Endothelial cell (in vitro differentiated cells): ENCODE measurements at places on chromosomes 2 and 18. TPM values are rescaled to one million over a fixed set of nuclear protein-coding genes. Genes with fewer than 3 reads are reported as not detected.

DNA sequence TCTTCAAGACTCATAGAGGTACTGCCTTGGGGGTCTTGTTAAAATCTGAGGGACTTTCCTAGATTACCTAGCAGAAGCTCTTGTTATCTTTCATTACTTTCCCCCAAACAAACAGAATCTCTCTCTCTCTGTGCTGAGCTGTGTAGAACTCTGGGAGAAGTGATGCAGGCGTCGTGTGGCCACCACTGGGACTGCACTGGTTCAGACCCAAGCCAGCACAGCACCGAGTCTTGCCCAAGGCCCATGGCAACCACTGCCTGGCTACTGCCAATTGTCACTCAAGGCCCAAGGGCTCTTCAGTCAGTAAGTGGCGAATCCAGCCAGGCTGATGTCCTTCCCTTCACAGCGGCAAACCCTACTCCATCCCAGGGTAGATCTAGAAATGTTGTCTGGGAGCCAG is 28.6 kb downstream of the PPP1R1C start:
- no peak for DNase-seq

- peak; percentile 77 for DNase-seq
These were observed 1.5 kb downstream of the PXDN start for GRCh38 chr2:1742681-1743395.

PPP1R1C gene
- total RNA-seq = 0.97 TPM

DNA sequence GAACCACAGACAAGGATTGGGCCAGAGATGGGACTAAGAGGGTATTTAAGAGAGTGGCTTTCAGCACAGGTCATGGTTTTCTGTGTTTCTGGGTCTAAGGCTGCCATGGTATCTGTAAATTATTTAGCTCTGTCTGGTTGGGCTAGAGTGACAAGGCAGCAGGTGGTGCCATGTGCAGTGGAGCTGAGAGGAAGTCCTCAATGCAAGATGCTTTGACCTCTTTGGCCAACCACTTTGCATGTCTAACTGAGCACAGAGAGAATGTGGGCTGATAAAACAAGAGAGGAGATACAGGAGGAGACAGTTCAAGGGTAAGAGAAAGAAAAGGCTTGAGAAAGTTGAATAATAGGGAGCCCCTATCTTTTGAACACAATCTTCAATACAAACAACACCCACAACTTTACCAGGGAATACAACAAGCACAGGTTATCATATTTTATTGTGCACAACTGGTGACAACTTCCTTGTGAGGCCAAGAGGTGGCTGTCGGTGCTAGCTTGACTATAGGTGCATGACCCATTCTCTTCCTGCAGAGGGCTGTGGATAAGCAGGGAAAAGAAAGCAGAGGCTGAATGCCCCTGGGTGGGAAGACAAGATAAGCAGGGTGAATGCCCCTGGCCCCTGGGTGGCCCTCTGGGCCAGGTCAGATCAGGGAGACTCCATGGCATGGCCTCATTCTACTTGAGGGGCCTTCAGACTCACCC is 12.3 kb downstream of the FLACC1 start:
- no peak for DNase-seq

- no peak for DNase-seq
These were observed 34.7 kb upstream of the MARCHF7 start for GRCh38 chr2:159677654-159678053.

DNA sequence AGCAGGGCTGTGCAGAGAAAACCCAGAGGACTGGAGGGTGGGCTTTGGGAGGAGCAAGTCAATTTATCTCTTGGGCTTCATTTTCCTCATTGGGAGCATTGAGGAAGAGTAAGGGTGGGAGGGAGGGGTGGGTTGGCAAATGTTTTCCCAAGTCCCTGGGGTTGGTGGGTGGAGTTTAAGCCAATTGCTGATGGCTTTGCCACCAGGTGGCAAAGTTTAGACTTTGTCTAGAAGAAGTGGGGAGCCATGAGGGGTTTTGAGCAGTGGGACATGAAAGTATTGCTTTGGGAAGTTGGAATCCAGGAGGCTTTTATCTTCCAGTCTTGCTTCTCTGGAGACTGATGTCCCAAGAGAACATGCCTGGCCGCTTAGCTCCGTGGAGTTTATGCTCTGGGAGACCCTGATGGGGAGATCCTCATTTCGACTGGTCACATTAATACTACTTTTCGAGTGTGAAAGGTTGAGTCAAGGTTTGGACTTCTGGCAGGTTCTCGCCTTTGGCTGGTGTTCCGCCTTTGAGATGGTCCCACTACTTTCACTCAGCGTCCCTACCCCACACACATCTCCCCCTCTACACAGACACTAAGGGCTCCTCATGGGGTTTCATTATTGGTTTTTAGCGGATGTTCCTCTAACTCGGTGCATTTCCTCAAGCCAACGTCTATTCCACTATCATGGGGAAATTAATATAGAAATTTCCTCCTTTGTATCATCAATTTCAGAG is 126.7 kb downstream of the PRKCE start:
- no peak for DNase-seq

DNA sequence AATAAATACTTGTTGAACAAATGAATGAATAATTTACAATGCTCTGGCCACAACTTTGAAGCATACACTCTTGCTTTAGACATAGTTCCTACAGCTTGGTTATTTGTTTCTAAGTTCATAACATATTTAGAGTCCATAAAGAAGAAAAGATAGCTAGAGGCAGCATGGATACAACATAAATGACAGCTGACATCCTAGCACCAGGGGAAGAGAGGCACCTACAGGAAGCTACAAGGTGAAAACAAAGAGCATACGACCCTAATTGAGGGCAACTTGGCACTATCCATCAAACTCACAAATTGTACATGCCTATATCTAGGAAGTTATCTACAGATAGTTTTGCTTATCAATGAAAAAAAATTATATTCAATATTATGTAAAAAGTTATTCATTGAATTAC is 88.9 kb downstream of the PLEKHM3 start:
- no peak for DNase-seq

- no peak for DNase-seq
These were observed 3.0 kb downstream of the HNRNPLL start for GRCh38 chr2:38599706-38600105.

GRCh38 chr18:27400001-27400400 is 214.9 kb upstream of the CHST9 start:
- DNase-seq = peak; percentile 29

- DNase-seq = no peak
These were observed 22.3 kb downstream of the QPCT start for GRCh38 chr2:37366773-37367172.

- no peak for DNase-seq
These were observed 58.9 kb downstream of the SPTBN1 start for GRCh38 chr2:54514822-54515569.

TMEM163 gene
- 150 TPM for total RNA-seq

DPP10 gene
- total RNA-seq = 3.3 TPM

- no peak for DNase-seq
These were observed 8.0 kb downstream of the TNS1 start for GRCh38 chr2:217994776-217995274.

DNA sequence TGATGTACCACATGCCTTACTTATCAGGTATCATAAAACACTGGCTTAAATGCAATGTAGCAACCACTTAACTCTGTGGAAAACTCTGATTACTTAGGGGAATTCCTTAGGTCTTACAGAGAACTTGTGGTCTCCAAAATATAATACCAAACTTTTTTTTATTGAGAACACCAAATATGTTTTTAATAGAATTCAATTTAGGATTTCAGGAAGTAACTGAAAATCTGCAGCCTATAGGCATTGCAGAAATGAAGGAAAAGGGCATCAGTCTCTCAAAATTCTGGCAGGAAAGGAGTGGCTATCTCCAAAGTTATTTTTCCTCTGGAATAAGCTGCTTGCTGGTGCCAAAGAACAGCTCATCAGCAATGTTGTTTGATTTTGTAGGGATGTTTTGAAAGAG is 105.3 kb upstream of the UGP2 start:
- DNase-seq = no peak

REG1B gene
- total RNA-seq = not detected

DNA sequence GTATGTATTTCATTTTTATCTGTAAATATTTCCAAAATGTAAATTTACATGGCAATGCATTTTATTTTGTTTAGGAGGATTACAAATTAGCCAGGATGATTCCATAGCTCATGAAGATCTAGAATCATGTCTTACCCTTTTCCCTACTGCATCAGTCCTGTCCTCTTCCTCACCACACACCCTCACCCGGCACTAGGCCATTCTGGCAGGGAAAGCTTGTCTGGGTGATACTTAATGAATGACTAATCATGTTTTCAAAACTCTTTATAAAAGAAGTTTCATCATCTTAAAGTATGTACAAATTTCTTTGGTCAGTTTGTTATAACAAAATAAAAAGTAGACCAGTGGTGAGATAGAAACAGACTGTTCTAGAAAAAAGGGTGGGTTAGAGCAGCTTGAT is 283.3 kb upstream of the VWC2L start:
- no peak for DNase-seq

- no peak for DNase-seq
These were observed 6.7 kb upstream of the SEC11C start for GRCh38 chr18:59132810-59133465.

STARD6 gene
- total RNA-seq = 0.54 TPM

DNA sequence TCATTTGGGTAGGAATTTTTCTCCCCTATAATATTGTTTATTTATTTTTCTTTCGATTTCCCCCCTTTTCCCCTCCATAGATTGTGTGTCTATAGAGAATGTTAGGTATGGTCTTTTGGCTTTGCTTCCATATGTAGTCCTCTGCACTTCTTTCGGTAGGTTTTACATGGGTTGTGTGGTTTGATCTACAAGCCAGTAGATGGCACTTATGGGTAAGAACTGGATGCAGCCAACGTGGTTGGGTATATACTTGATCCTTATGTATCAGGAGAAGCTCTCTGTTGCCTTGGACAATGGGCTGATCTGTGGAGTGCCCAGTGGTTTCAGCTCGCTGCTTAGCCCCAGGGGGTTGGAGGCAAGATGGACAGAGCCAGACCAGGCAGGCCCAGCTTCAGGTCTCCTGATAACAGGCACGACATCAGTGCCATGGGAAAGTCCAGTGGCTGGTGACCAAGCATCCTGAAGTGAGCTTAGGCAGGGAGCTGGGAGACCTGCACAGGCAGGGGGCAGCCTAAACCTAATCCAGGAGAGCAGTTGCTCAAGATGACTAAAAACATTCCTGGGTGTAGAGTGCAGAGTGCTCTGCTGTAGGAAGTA is 488.3 kb downstream of the CCDC85A start:
- DNase-seq = no peak

DNA sequence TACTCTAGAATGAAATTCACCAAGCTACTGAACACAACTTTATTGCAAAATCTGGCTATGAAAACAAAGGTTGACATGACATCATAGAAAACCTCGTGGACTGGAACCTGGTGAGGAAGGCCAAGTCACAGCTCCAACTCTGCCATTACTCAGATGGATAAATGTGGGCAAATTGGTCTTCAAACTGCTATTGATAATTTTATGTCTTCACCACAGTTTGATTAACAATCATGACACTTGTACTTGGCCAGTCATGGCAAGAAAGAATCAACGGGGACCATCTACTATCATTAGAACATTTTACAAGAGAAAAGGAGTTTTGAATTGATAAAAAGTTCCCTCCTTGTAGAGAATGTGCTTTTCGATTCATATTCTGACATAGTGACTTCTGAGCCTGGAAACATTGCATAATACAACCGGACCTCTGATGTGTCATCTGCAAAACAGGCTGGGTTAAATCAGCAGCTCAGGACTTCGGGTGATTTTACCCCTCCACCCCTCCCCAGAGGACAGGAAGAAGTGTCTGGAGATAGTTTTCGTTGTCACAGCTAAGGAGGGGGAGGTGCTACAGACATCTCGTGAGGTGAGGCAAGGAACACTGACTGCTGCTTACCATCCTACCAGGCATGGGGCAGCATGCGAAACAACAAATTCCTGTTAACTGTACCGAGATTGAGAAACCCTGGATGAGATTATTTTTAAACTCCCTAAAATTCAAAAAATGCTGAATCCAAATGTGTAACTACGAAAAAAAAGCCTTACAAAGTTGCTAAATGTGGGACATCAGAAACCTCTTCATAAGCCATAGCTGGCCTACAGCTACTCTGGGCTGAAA is 8.4 kb downstream of the L3MBTL4 start:
- no peak for DNase-seq

- no peak for DNase-seq
These were observed 126.2 kb upstream of the EML6 start for GRCh38 chr2:54597153-54597848.

DNA sequence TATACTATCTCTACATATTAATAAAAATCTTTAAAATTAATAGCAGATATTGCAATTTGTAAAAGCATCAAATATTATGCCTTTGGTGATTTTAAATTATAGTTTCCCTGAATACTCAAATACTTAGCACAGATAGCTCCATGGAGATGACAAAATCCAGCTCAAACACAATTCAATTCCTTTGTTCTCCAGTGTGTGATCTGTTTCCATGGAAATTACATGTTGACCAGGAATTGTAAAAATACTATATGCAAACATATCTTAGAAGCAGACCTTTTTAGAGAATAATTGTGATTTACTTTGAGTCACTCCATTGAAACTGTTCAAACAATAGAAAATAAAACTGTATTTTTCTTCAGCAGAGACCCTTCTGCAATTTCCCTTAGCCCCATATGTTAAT is 68.3 kb downstream of the FAM161A start:
- DNase-seq = no peak

ST8SIA3 gene
- 0.64 TPM for total RNA-seq

SLC8A1 gene
- total RNA-seq = 0.80 TPM

DNA sequence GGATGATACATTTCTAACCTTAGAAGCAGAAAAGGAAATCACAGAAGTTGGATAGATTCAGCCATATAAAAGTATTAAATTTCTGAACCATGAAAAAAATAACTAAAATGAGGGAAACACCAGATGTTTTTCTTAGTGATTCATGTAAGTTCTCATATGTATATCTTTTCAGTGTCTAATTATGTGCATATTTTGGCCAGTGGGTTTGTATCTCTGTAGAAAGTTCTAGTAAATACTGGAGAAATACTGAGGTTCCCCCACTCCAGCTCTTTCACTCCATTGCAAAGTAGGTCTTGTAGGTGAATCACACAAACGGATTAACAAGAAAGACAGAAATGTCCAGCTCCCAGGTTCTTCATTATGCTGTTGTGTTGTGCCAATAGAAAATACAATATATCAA is 222.3 kb downstream of the NEDD4L start:
- no peak for DNase-seq

MORN2 gene
- total RNA-seq = 11.3 TPM

DNA sequence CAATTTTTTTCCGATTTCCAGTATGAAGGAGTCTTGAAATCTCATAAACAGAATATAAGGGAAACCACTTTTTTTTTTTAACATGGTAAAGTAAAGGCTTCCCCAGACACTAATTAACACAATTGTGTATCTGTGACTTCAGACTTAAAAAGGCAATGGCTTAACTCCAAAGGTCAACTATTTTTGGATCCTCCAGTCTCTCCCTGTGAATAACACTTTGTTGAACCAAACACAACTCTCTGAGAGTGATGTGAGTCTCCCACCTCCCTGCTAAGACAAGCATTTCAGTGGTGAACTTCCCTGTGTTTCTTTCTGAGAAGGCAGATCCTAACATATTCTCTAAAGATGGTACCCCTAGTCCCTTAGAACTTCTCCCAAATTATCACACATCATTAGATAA is 219.6 kb upstream of the RBBP8 start:
- no peak for DNase-seq

DUSP11 gene
- total RNA-seq = 32.4 TPM

GRCh38 chr2:189192766-189193165 is 13.2 kb upstream of the COL5A2 start:
- no peak for DNase-seq

- no peak for DNase-seq
These were observed 156.9 kb upstream of the GLI2 start for GRCh38 chr2:120578576-120579352.
